ENCODE measurements at places on chromosomes 16 and 17.

- no peak overlapping the region for H3K4me3 ChIP-seq
- no peaks in the 10 kb centered on the region for H3K4me1 ChIP-seq
- peaks cover 53% of the 10 kb centered on the region for H3K36me3 ChIP-seq
- H3K27ac ChIP-seq: no peak overlapping the region
Measured at GRCh38 chr16:85075236-85075924, 36.9 kb downstream of the CIBAR2 start.

- no peak overlapping the region for H3K27ac ChIP-seq
- no peaks in the 10 kb centered on the region for H3K4me1 ChIP-seq
- H3K27me3 ChIP-seq: no peaks in the 10 kb centered on the region
- peaks cover 7% of the 10 kb centered on the region for H3K36me3 ChIP-seq
- no peak for DNase-seq
- H3K4me3 ChIP-seq: no peak overlapping the region
Measured at GRCh38 chr16:441447-441846, 16.0 kb downstream of the RAB11FIP3 start.

- no peak overlapping the region for H3K4me3 ChIP-seq
- no peak for DNase-seq
- no peaks in the 10 kb centered on the region for H3K27me3 ChIP-seq
- no peak overlapping the region for H3K27ac ChIP-seq
- no peaks in the 10 kb centered on the region for H3K36me3 ChIP-seq
Measured at GRCh38 chr16:8936421-8936820, 27.3 kb downstream of the USP7 start.

GRCh38 chr16:87135246-87136030 lies 181.8 kb downstream of the C16orf95 start:
- no peak overlapping the region for H3K4me3 ChIP-seq
- DNase-seq: peak; percentile 20
- no peak overlapping the region for H3K27ac ChIP-seq
- H3K4me1 ChIP-seq: peaks cover 13% of the 10 kb centered on the region
- H3K27me3 ChIP-seq: no peaks in the 10 kb centered on the region

GRCh38 chr16:66131156-66131807 lies 235.2 kb upstream of the CDH5 start:
- peak overlapping the region; percentile 48 for H3K27ac ChIP-seq
- no peaks in the 10 kb centered on the region for H3K27me3 ChIP-seq
- no peak overlapping the region for H3K4me3 ChIP-seq
- DNase-seq: no peak
- no peaks in the 10 kb centered on the region for H3K36me3 ChIP-seq
- H3K4me1 ChIP-seq: no peaks in the 10 kb centered on the region

GRCh38 chr16:85657996-85658395 lies 30.8 kb downstream of the GINS2 start:
- no peaks in the 10 kb centered on the region for H3K27me3 ChIP-seq
- peaks cover 8% of the 10 kb centered on the region for H3K4me1 ChIP-seq
- peaks cover 76% of the 10 kb centered on the region for H3K36me3 ChIP-seq
- no peak for DNase-seq
- no peak overlapping the region for H3K4me3 ChIP-seq
- no peak overlapping the region for H3K27ac ChIP-seq

DNA sequence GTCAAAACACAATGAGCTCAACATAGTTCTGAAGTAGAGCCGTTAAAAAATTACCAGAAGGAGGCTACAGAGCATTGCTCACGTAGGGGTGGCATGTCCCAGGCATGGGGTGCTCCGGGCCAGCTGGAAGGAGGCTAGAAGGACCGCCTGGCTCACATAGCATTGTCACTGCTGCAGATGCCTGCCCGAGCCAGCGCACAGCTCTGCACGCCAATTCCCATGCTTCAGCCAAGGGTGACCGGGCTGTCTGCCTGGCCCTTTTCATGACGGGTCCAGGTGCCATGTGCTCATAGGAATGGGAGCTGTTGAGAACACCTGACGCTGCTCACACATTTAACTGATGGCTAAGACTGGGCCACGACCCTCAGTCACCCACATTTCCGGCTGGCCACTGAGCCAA lies 228.9 kb upstream of the FOXF1 start:
- no peaks in the 10 kb centered on the region for H3K36me3 ChIP-seq
- H3K27me3 ChIP-seq: peaks cover 56% of the 10 kb centered on the region
- no peak for DNase-seq
- H3K4me3 ChIP-seq: no peak overlapping the region

GRCh38 chr16:78098595-78099270 lies 721 bp upstream of the WWOX start:
- no peaks in the 10 kb centered on the region for H3K4me1 ChIP-seq
- H3K36me3 ChIP-seq: no peaks in the 10 kb centered on the region
- no peak for DNase-seq

DNA sequence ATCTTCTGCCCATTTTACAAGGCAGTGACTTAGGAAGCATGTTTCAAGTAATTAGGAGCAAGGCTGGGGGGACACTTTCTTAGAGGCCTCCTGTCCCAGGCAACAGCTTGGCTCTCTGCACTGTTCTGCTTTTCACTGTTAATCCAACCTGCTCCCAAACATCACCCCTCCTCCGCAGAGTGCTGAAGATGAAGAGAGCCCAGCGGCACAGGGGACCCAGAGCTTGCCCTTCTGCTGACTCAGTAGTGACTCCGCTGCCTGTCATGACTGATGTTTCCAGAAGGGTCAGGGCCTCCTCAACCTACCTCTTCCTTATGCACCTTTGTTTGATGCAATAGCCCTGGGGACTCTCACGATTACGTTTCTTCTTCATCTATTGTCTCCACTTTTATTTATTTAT lies 38.9 kb upstream of the NDRG4 start:
- no peak overlapping the region for H3K4me3 ChIP-seq
- H3K27ac ChIP-seq: no peak overlapping the region
- DNase-seq: no peak
- no peaks in the 10 kb centered on the region for H3K36me3 ChIP-seq

DNA sequence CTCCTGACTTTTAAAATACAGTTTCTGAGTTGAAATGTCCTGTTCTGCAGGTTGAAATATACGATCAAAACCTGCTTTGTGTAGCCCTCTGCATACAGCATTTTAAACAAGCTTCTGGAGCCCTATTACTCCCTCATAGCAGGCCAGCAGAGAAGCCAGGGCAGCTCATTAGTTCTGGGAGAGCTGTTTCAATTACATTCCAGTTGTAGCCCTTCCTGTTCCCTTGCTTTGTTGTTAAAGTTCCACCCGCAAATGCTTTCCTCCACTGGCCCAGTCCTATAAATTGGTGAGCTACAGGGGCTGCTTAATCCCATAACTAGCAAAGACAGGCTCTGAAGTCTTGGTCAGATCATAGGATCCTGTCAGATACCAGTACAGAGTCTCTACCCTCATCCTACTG lies 162.5 kb downstream of the SLC39A11 start:
- H3K36me3 ChIP-seq: no peaks in the 10 kb centered on the region
- no peaks in the 10 kb centered on the region for H3K4me1 ChIP-seq
- no peak for DNase-seq
- no peaks in the 10 kb centered on the region for H3K27me3 ChIP-seq

GRCh38 chr17:11094331-11094730 lies 146.7 kb upstream of the SHISA6 start:
- no peak for DNase-seq
- no peak overlapping the region for H3K4me3 ChIP-seq
- H3K27ac ChIP-seq: no peak overlapping the region
- no peaks in the 10 kb centered on the region for H3K4me1 ChIP-seq
- no peaks in the 10 kb centered on the region for H3K27me3 ChIP-seq

DNA sequence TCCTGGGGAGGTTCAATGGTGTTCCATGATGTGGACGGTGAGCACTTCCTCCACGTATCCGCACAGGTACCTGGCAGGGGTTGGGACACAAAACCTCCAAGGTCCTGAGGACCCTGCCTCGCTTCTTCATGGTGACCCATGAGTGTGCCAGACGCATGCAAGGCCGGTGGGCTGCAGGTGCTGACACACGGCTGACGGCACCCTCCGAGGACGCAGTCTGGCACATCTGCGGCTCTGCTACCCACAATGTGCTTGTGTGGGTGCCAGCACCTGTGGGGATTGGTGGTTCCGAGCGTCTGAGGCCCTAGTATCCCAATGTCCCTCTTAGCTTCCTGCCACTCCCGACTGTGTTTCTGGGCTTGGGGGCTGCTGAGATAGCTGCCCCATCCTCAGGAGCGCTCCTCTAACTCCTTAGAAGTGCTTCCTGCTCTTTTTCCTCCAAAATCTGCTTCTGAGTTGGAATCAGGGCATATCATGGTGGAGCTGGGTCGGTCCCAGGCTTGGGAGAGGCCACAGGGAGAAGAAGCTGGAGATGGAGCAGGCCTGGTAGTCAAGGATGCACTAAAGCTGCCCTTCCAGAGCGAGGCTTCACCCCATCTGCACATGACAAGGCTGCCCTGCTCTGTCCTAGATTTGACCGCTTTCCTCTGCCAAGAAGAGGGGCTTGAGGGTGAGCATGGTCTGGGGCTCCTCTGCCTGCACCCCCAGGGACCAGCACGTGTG lies 1.6 kb downstream of the CYGB start:
- H3K36me3 ChIP-seq: no peaks in the 10 kb centered on the region
- H3K27me3 ChIP-seq: peaks cover 50% of the 10 kb centered on the region
- no peak overlapping the region for H3K4me3 ChIP-seq

- H3K27ac ChIP-seq: peak within 1 kb of the TSS; percentile 96
- no peaks in the 10 kb centered on the region for H3K4me1 ChIP-seq
- no peaks in the 10 kb centered on the region for H3K36me3 ChIP-seq
- no peaks in the 10 kb centered on the region for H3K27me3 ChIP-seq
- peak; percentile 89 for DNase-seq
- H3K4me3 ChIP-seq: peak within 1 kb of the TSS; percentile 96
Measured at GRCh38 chr17:43021741-43022512, at the start of gene VAT1. VAT1 (minus strand) TSS chr17:43022385; CDS start chr17:43022322, 63 bp downstream.

- H3K4me1 ChIP-seq: no peaks in the 10 kb centered on the region
- DNase-seq: no peak
- no peak overlapping the region for H3K4me3 ChIP-seq
- H3K27ac ChIP-seq: no peak overlapping the region
- H3K27me3 ChIP-seq: no peaks in the 10 kb centered on the region
Measured at GRCh38 chr16:69706256-69706974, 19.9 kb downstream of the NQO1 start.

DNA sequence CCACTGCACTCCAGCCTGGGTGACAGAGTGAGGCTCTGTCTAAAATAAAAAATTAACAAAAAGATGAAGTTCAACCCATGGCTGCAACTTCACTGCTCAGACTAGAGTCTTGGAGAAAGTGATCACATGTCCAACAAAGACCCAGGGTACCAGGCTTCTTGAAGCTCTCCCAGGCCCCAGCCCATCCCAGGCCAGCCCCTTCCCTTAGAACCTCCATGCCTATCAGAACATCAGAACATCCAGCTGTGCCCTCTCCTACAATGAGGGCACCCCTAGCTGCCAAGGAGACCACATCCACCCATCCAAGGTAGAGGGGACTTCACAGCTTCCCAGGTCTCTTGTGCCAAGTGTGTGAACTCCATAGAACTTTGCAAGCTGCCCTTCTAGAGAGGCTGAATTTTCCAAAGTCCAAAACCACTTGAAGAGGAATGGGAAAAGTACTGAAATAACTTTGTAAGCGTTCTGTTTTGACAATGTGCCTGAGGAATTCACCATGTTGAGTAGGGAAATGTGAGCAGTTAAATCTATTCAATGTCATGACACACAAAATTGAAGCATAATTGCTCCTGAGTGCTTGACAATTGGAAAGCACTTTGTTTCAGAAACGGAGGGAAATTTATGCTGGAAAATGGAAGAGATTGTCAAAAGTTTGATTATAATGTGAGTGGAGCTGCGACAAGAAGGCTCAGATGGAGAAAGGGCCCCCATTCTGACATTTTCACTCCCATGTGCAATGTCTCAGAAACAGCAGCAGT lies 230.4 kb downstream of the ZNF423 start:
- H3K27me3 ChIP-seq: no peaks in the 10 kb centered on the region
- no peak for DNase-seq
- H3K4me1 ChIP-seq: no peaks in the 10 kb centered on the region
- H3K36me3 ChIP-seq: no peaks in the 10 kb centered on the region
- no peak overlapping the region for H3K4me3 ChIP-seq

DNA sequence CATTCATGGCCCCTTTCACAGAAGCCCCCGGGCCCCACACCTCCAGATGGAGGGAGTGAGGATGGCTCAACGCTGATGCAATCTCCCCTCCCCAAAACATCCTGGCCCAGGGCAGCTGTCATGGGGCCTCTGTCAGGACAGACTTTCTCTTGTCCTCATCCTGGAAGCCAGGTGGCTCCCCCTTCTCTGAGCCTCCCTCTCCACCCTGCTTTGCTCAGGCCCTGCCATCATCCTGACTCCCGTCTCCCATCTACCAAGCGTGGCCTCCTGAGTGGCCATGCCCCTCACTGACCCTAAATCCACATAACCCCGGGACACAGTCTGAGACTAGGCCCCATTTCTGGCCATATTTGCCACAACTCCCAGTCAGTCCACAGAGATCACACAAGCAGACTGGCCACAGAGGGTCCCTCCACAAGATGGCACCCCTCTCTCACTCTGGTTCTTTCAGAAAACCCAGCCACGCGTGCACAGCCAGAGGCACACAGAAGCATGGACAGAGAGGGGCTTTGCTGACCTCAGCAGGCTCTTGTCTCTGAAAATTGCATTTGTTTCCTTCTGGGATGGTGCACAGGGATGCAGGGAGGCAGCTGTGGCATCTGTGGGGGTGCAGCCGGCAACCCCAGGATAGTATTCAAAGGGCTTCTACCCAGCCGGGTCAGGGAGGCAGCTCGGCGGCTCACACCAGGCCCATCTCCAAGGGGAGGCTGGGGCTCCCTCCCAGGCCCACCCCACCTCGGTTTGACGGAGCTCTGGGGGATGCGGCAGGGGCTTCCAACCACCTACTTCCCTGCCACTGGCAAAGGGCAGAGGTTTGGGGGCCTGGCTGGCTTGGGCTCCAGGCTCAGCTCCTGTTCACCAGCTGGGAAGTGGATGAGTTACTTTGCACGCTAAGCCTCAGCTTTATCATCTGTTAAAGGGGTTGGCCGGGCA lies 16.9 kb downstream of the DOC2B start:
- no peaks in the 10 kb centered on the region for H3K4me1 ChIP-seq
- no peak overlapping the region for H3K4me3 ChIP-seq
- no peaks in the 10 kb centered on the region for H3K27me3 ChIP-seq
- no peaks in the 10 kb centered on the region for H3K36me3 ChIP-seq

- no peak overlapping the region for H3K4me3 ChIP-seq
- no peak for DNase-seq
Measured at GRCh38 chr17:68401288-68401687, 56.0 kb downstream of the WIPI1 start.

DNA sequence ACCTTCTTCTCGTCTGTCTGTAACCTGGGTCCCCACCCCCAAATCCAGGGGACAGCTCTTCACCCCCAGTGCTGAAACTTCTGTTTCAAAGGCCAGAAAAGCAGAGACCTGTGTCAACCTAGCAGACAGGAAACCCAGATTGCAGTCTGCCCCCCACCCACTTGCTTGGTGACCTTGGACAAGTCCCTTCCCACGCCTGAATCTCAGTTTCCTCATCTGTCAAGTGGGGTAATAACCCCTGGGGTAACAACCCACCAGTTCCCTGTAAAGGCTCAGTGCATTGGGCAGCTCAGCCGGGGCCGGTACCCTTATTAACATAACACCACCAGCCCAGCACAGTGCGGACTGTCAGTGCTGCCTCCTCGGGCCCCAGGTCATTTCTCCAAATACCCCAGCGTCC lies 1.3 kb downstream of the STX1B start:
- H3K36me3 ChIP-seq: no peaks in the 10 kb centered on the region
- H3K27ac ChIP-seq: no peak overlapping the region
- peaks cover 72% of the 10 kb centered on the region for H3K27me3 ChIP-seq
- no peak overlapping the region for H3K4me3 ChIP-seq
- DNase-seq: no peak
